ENCODE measurements at places on chromosomes 11 and 22.

DNA sequence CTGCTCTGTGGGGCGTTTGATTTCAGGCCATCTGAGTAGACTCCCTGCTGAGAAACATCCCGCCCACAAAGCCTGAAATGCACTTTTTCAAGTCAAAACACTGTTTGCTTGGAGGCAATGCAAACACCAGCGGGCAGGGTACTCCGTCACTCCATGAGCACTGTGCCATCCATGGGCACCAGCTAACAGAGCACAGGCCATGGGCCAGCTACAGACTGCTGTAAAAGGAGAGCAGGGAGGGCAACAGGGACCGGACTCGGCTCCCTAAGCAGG, 16.6 kb upstream of the EFCAB6 start:
- no peak for DNase-seq

GRCh38 chr22:17334983-17335382, 34.3 kb upstream of the CECR2 start:
- no peak for DNase-seq

DNA sequence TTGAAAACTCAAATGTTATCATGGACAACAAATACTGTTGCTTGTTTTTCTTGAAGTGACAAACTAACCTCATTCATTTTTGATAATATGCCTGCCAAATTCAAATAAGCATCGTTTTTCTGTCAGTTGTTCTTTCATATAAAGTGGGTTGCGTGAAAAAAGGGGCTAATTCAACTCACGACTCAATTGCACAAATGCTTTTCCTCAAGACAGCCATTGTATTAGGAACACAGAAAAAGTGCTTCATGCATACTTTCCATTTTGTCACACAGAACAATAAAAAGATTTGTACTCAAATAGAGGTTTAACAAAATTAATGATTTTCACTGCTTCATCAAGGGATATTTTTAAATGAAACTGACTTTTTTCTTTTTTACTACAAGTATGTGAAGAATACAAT, 94.6 kb upstream of the ALKBH3 start:
- DNase-seq: no peak

GRCh38 chr11:20158597-20159257, 1.5 kb downstream of the DBX1 start:
- no peak for DNase-seq

DNA sequence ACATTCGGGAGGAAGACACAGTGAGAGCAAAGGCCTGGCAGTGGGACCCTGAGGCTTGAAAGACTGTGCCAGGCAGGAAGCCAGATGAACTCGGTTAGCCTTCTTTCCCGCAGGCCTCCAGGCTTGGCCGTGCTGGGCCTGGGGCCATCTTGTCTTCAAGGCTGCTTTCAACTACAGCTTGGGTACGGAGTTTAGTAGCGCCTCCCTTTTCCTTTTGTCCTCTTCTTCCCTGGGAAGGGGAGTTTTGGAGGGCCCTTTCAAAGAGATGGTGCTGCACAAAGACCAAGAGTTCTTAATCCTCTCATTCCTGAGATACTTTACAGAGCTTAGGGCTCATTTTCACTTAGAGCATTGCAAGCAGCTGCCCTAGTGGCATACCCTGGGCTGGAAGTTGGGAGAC, 87.5 kb downstream of the TP53I11 start:
- no peak for DNase-seq

- no peak for DNase-seq
Observed at GRCh38 chr22:32185821-32186220, 19.1 kb downstream of the RFPL2 start.

GRCh38 chr22:44578110-44578457, 80.1 kb upstream of the RTL6 start:
- DNase-seq: no peak

GRCh38 chr11:97201743-97202612, 812.2 kb downstream of the JRKL start:
- no peak for DNase-seq

GRCh38 chr11:64100360-64100759, 64.6 kb downstream of the FLRT1 start:
- DNase-seq: no peak

DNA sequence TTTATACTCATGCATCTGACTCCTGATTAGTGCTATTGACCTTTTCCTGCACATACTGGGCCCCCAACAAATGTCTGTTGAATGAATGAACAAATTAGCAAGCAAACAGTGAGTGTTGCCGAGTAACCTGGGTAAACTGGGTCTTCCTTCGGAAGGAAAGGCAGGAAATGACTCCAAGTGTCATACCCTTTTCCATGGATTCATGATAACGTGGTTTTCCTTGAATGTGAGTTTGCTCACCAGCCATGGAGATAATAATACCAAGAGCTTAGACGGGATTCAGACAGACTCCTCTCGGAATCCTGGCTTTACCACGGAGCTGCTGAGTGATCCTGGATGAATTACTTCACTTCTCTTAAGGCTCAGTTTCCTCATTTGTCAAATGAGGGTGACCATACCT, 16.7 kb downstream of the TECTA start:
- DNase-seq: no peak

DNA sequence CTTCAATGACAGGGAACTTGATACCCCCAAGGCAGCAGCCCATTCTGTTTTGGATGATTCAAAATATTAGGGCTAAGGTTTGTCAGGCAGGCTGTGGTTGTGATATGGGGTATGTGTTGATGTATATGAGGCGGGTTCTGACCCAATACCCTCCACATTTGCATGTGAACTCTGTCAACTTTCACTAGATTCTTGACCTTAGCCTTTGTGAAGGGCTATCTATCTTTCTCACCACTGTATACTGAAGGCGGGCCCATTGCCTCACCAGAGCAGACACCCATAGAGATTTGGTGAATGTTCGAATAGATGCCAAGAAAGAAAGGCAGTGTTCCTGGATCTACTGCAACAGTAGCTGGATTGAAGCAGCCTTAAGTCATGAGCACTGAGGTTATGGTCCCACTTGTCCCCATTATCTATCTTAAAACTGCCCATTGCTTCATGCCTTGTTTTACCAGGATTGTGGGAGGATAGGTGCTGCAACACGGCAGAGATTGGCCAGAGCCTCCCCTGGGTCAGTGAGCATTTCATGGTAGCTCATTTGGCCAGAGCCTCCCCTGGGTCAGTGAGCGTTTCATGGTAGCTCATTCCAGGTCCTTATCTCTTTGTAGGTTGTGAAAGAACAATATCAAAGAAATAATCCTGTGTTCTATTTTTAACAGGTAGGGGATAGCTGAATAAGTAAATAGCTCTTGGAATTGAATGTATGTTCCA, 399.6 kb downstream of the TMEM135 start:
- no peak for DNase-seq

DNA sequence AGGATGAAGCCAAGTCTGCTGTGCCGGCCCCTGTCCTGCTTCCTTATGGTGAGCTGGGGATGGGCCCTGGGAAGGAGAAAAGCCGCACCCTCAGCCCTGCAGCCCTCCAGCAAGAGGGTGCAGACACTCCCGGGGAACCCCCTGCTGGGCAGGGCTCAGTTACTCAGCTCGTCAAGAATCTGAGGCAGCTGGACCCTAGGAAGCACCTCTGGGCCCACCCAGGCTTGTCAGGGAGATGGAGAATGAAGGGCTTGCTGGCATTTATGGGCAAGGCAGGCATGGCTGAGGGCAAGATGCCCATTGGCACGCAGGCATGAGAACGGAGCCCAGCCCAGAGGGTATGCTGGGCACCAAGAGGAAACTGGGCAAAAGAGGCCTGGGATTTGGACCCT, 12.9 kb downstream of the RELT start:
- DNase-seq: no peak

GRCh38 chr11:63931045-63931444, 7.8 kb upstream of the NAA40 start:
- no peak for DNase-seq

DNA sequence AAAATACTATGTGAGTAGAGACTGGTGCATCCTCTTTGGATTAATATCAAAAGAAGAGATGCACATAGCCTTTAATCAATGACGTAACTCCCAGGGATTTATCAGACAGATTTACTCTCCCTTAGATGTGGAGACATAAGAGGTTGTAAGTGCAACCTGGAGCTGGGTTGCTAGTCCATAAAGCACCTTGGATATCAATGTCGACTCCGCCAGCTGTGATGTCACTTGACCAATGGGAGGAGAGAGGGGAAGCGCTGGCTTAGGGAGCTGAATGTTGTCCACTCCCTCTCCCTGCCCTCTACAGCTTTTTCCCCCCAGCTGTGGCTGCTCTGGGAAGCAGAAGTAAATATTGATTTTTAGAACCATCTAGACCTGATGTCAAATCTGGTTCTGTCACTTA, 28.9 kb upstream of the TMEM86A start:
- DNase-seq: no peak

DNA sequence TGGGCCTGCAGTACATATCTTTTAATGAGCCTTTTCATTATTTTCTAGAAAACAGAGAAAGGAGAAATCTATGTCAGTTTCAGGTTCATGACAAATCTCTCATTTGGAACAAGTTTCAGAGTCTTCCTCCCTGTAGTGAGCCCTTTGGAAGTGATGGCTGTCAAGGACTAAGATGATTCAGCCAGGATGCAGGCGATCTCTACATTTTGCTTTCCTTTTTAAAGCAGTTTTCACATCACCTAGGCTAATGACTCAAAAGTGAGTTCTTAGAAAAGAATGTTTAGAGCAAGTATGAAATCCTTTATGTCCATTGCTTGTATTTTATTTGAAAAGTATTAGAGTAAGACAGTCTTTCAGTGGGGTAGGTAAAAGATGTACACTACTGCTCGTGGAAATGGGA, 130.1 kb downstream of the TRPC6 start:
- no peak for DNase-seq

GRCh38 chr11:108958368-108959104, 293.7 kb downstream of the DDX10 start:
- DNase-seq: no peak

DNA sequence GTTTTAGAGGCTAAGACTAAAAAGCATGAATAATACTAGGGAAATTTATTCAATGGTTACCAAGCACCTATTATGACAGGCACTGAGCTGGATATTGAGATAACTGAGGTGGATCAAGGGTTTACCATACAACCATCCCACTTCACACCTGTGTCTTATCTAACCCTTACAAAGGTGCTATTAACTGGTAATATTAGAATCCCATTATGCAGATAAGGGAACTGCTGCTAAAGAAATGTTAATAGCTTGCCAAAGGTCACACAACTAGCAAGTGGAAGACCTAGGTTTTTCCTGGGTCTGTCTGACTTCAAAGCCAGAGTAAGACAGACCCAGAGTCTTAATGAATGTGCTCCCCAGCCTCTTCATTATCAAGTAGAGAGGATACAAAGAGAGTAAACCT, 21.1 kb upstream of the VSTM5 start:
- DNase-seq: no peak

DNA sequence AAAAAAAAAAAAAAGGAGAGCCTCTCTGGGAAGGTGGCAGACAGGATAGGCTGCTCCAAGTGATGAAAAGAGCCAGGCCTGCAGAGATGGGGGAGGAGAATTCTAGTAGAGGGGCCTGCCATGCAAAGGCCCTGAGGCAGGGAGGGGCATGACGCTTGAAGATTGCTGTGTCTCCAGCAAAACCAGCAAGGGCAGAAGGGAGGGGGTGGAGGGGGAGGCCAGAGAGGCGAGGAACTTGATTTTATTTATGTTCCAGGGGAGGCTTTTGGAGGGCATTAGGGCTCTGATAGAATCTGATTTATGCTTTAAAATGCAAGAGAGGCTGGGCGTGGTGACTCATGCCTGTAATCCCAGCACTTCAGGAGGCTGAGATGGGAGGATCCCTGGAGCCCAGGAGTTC, 16.7 kb upstream of the PACSIN2 start:
- DNase-seq: no peak
